H1 (cell line): ENCODE measurements at places on chromosomes 5 and 9. TPM values are rescaled to one million over a fixed set of nuclear protein-coding genes. Genes with fewer than 3 reads are reported as not detected.

- DNase-seq, result no peak
Measured at GRCh38 chr9:120730654-120731514, 16.6 kb upstream of the MEGF9 start.

- DNase-seq, result no peak
Measured at GRCh38 chr9:7360513-7360912, 439.1 kb downstream of the DMAC1 start.

NR5A1 gene
- total RNA-seq, result 0.42 and 0.58 TPM in 2 replicates

DNA sequence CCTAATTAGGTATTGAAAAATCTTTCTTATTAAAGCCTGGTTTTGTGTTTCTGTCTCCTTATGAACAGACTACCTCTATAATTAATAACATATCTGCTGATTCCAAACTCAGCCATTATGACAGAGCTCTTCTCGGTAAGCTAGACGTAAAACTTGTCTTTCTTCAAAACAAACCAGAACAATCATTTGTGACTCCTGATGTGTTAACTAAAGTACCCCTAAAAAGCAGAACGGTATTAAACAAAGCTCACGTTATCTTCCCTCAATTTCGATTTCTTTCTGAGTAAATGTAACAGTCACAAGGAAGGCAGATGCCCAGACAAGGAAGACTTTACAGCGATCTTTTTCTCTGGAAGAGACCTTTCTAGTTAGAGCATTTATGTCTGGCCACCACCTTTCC, 1.8 kb downstream of the SEMA5A start:
- DNase-seq, result no peak

DNA sequence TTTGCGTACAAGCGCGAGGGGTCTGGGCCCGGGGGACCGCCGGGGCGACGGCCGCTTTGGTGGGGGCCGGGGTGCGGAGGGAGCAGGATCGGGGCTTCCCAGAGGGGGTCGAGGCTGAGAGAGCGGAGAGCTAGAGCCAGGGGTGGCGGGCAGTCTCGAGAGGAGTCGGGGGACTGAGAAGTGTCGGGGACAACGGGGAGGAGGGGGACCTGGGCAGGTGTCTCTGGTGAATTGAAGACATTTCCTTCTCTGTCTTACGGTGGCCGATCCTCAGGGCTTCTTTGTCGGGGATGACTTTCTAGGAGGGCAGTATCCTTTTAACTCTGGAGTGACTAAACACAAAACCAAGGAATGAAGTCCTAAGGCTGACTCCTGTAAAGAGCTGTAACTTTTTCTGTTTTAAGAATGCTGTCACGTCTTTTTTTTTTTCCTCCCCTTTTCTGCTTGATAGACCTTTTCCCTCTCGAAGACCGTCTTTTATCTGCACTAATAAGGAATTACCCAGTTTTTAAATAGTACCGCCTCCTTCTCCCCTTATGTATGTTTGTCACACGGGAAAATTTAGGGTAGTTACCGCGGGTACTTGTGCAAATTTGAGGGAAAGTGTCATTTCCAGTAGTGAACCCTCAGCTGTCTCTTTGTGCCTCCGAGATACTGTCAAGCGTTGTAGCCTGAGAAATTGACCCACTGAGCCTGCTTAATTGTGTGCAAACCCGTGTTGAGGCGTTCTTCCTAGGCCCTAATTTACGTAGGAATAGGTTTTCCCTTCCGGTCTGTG, 822 bp downstream of the DENND4C start:
- no peak for DNase-seq

PKD2L2 gene
- not detected in 2 replicates for total RNA-seq

FSD1L gene
- 4.8 and 6.2 TPM in 2 replicates for total RNA-seq

DNA sequence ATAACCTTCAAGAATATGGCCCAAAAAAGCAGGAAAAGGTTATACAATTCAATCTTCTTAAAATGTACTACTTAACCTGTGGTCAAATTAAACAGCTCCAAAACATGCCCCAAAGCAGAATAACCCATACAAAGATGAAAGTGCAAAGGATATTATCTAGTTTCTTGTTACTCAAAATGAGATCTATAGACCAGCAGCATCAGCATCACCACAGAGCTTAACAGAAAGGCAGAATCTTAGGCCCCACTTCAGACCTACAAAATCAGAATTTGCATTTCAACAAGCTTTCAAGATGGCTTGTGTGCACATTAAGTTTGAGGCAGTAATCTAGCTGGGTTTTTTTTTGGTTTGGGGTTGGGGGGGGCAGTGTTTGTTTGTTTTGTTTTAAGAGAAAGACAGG, 54.0 kb downstream of the SCAI start:
- no peak for DNase-seq

DNA sequence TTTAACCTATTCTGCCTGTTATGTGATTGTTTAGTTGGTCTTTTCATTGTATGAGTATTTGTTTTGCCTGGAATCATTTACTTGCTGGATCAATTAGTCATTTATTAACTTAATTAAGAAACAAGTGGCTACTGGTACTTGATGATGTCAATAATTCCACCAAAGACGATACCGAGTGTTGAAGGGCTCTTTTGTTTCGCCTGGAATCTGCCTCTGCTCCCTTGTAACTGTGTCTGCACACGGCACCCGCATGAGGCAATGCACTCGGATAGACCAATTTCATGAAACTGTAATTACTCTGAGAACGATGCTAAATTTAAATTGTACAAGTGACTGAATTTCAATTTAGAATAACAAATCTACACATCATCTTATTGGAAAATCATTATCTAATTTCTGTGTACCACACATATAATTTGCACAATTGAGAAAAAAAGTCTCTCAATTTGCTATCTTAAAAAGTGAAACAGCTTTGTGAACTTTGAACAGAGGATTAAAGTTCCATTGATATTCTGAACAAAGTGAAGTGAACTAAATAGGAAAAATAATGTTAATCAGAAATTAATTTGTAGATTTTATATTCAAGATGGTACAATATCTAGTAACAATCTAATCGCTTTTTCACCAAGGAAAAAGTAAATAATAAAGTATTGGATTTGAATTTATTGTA, 143.2 kb downstream of the CTNND2 start:
- no peak for DNase-seq

DNA sequence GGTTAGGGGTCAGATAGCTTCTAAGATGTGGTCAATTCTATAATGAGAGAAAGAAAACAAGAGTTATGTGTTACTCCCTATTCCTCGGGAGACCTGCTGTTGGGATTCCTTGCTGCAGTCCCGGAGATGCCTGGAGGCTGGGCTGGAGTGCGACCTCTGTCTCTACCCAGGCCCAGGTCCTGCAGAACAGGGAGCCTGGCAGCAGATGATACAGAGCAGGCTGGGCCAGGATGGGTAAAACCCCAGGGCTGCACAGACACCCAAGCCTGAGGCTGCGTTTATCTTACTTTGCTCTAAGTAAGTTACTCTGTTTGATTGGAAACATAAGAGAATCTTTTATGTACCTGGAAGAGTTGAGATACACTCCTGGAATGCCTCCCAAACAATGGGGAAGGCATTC, 26.9 kb upstream of the FAM120AOS start:
- DNase-seq, result no peak

GRCh38 chr9:27304521-27304920, 7.6 kb upstream of the EQTN start:
- DNase-seq, result no peak

DNA sequence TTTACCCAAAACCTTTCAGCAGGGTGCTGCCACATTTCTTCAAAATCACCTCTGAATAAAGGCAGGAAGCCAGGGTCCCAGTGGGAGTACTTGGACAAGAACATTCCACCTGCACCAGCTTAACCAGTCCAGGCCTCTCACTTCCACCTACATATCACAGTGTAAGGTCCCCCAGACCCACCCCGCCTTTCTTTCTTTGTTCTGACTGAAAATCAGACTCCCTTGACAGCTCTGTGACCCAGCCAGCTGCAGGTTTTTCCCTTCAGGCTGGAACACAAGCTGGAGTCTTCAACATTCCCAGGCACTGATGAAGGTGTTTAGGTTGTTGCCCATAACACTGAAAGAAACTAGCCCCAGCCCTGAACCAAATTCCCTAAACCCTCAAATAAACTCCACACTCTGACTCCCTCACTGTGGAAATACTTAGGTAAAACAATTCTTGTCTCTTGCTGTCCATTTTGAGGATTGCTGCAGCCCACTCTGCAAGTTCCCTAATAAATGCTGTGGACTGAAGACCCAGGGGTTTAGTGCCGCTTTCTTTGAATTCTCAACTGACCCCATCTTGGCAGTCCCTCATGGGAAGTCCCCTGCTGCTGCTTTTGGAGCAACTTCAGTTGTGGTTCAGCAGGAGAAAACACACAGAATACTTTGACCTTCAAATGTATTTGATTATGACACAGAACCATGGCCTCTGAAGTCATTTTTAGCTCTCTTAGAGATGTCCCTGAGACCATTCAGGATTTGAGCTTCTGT, 24.8 kb downstream of the P4HA2 start:
- no peak for DNase-seq

DNA sequence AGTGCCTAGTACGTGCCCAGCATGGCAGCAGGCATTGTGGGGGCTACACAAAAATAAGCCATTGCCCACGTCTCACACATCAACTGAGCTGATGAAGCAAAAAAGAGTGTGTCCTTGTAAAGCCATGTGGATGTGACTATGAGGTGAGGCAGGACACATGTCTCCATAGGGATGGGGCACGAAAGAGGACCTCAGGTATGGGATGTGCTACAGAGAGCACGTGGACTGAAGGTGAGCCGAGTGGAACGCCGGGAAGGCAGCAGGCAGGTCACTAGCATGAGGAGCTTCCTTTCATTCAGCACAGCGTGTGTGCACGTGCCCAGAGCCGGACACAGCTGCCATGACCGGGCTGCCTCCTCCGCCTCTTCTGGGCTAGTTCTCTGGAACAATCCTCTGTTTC, 429.8 kb downstream of the SPOCK1 start:
- DNase-seq, result no peak

- DNase-seq, result no peak
Measured at GRCh38 chr5:153153086-153153485, 337.4 kb upstream of the GRIA1 start.
